ENCODE measurements at places on chromosomes 11 and 22. TPM values are rescaled to one million over a fixed set of nuclear protein-coding genes. Genes with fewer than 3 reads are reported as not detected.

Gene LRRC10B
- total RNA-seq = not detected

Gene C11orf65
- total RNA-seq = not detected

Gene GDPD4
- not detected for total RNA-seq

Gene FAM83F
- total RNA-seq = not detected

Gene SNU13
- total RNA-seq = 84.8 TPM

Gene TYR
- total RNA-seq = not detected

Gene SLC37A2
- total RNA-seq = under 0.01 TPM

Gene NNMT
- total RNA-seq = 588 TPM

Gene CNTF
- total RNA-seq = 1.8 TPM

Gene LDHAL6A
- total RNA-seq = not detected

Gene CCDC15
- 1.6 TPM for total RNA-seq

Gene IL18
- not detected for total RNA-seq

Gene PLAAT3
- total RNA-seq = 55.5 TPM

Gene HEPN1
- total RNA-seq = not detected

Gene APOA5
- not detected for total RNA-seq

Gene RAG2
- total RNA-seq = not detected

Gene OR10S1
- total RNA-seq = not detected

Gene HSCB
- 17.9 TPM for total RNA-seq

Gene OR56A1
- not detected for total RNA-seq

Gene BACE1-AS
- total RNA-seq = 1.8 TPM

Gene OR5P2
- not detected for total RNA-seq

All from epithelial cell of umbilical artery (primary cell).